ENCODE measurements at places on chromosomes 6 and 20.

DNA sequence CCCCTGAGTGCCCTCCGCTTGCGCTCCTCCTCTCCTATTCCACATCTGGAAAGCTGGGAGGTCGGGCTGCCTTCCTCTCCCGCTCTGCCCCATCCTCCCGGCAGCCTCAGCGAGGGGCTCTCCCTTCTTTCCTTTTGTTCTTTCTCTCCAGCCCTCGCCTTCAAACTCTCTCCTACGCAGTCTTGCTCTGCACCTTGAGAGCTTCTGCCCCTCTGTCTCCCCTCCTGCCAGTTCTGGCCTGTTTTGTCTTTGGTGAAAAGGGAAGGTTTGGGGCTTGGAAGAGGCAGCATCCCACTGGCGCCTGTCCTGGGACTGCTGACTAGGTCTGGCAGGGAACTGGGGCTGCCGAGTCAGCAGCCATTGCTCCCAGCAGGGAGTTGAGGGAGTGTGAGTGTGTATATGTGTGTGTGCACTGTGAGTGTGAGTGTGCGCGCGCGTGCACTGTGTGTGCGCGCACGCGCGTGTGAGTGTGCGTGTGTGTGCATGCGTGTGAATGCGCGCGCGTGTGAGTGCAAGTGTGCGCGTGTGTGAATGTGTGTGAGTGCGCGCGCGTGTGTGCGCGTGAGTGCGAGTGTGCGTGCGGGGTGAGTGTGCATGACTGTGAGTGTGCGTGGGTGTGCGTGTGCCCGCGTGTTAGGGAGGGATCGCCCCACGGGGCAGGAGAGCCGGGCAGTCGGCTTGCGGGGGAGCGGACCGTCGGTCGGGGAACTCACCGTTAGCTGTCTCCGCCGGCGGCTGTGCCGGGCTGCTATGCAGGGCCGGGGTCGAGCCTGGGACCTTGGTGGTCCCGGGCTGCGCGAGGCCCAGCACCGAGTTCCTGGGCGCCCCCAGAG is 523 bp downstream of the CPXM1 start:
- peak; percentile 48 for DNase-seq

GRCh38 chr20:45044601-45045000 is 56.3 kb downstream of the KCNS1 start:
- no peak for DNase-seq

GRCh38 chr6:13765570-13765969 is 48.8 kb downstream of the MCUR1 start:
- DNase-seq = no peak

GRCh38 chr6:135170238-135170637 is 10.9 kb upstream of the MYB start:
- DNase-seq = no peak

GRCh38 chr20:57290178-57290484 is 23.7 kb upstream of the BMP7 start:
- DNase-seq = no peak
